ENCODE measurements at places on chromosomes 7 and 10.

DNA sequence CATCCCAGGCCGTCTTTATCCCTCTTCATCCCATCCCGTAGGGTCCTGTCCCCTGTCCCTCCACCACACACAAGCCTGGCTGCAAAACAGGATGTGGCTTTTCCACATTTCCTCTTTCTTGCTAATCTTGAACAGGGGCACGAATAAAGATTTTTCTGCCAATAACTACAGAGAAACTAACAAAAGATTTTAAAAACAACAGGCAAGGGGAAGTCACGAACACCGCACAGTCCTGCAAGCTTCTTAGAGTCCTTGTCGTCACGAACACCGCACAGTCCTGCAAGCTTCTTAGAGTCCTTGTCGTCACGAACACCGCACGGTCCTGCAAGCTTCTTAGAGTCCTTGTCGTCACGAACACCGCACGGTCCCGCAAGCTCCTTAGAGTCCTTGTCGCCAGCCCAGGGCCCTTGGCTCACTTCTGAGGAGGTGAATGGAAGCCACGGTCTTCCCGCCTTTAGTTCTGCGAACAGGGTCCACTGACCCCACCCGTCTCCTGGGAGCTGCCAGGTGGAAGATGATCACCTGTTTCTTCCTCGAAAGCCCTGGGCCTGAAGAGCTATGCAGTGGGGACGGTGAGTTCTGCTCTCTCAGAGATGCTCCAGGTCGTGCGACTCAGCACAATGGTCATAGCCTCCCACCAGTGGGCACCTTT, 10.3 kb upstream of the INSIG1 start:
- no peak for DNase-seq

DNA sequence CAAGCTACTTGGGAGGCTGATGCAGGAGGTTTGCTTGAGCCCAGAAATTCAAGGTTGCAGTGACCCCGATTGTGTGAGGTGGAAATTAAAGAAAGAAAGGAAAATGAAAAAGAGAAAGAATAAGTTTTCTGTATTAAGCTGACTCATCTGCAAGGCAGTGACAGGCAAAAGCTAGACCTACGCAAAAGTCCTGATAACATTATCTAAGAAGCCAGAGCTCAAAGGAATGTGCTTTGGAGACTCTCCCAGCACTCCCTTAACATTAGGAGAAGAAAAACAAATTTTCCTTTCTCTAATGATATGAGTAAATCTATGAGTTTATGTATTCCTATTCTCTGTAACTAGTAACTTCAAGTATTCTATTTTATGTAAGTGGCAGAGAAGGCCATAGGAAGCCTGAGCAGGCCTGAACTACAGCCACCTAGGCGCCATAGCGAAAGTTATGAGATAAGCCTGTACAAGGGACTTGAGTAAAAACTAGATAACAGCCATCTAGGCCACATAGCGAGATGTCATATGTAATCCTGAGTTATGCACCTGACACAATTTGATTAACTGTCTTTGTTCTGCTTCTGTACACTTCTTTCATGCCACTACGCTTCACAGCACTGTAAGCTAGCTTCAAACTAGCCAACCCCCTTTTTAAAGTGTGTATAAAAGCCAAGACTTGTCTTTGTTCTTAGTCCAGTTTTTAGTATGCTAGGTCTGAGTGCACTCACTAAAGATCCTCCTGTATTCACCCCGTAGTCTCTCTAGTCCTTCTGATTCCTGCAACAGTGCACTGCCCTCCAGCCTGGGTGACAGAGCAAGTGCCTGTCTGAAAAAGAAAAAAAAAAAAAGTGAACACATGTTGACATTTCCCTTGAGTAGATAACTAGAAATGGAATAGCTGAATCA, 9.4 kb upstream of the ZWINT start:
- DNase-seq = no peak

- no peak for DNase-seq
Observed at GRCh38 chr10:103855424-103855823, at the start of gene SH3PXD2A. Gene SH3PXD2A, minus strand, starts transcription at chr10:103855576. Its CDS starts 310 bp downstream, at chr10:103855266.

- peak; percentile 64 for DNase-seq
Observed at GRCh38 chr7:1812509-1813393, 142.7 kb downstream of the ELFN1 start.

DNA sequence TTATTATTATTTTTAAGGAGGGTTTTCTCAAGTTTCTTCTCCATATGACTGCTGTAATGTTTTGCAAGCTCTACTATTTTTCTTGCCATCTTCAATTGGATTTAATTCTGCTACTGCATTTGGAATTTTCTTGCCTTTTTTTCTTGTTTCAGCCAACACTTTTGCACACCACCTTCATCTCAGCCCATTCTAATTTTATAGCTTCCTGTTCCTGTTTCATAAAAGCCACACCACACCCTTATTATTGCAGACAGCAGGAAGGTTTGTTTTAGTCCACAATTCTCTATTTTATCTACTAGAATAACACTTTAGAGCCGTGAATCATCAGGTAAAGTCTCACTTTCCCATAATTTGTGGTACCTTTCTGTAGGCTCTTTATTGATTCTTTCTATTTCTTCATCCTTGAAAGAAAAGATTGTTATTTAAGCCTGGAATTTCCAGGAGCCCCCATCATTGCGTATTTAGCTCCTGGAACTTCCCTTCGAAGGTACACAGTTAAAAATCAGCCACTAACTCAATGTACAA, 209.3 kb upstream of the TBX20 start:
- no peak for DNase-seq

- DNase-seq = peak; percentile 42
Observed at GRCh38 chr7:31443457-31443856, 70.4 kb upstream of the ITPRID1 start.

DNA sequence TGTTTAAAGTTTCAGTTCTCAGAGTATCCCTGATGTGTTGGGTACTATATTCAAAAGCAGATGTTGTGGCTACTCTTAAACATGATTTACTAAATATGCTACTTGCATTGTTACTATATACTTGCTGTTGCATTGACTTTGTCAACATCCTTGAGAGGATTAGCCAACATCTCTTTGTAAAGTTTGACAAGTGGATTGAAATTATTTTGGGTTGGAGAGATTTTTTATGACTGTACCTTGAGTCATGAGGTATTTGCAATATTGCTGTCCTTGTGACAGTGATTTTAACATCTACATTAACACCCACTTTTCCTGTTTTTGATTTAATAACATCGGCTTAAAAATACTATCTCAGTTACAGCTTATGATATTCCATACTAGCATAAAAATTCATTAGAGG, 31.9 kb downstream of the MRC1 start:
- no peak for DNase-seq

- DNase-seq = no peak
Observed at GRCh38 chr7:91405092-91405788, 141.0 kb downstream of the FZD1 start.

GRCh38 chr10:86630079-86630478, 24.3 kb upstream of the OPN4 start:
- DNase-seq = no peak

- DNase-seq = no peak
Observed at GRCh38 chr10:71771821-71772617, 1.3 kb downstream of the VSIR start.

DNA sequence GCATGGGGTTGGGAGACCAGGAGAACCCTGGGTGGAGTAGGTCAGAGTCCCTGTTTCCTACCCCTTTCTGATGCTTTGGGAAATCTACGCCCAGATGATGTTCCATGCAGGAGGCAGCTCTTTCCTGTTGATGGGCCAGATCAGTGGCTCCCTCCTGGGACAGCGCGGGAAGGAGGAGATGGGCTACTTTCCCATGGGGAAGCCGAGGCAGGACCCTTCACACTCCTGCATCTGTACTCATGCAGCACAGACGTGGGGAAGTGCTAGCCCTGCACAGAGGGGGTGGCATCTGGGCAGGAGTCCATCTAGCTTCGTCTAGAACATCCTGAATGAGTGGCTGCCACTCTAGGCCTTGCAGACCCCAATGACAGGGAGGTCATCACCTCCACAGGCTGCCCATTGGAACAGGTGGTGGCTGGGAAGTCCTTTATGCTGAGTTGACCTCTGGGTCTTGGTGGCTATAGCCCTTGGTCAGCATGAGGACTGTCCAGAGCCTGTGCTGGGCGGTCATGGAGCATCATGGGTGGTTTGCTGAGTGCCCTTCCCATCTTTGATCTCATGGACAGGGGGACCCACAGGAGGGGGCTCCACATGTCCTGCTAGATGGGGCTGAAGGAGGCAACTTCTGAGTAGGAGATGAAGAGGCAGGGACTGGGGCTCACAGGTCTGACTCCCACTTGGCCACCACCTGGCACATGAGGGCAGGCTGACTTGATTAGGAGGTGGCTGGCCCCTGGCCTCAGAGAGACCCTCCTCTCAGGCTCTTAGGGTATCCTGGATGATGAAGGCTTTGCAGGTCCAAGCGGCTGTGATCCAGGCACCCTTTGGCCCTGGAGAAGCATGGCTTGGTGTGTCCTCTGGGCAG, 24.6 kb downstream of the RAMP3 start:
- DNase-seq = no peak

GRCh38 chr7:149027055-149027454, 1.2 kb downstream of the PDIA4 start:
- peak; percentile 45 for DNase-seq

GRCh38 chr10:129905553-129905952, 58.5 kb downstream of the EBF3 start:
- DNase-seq = no peak

DNA sequence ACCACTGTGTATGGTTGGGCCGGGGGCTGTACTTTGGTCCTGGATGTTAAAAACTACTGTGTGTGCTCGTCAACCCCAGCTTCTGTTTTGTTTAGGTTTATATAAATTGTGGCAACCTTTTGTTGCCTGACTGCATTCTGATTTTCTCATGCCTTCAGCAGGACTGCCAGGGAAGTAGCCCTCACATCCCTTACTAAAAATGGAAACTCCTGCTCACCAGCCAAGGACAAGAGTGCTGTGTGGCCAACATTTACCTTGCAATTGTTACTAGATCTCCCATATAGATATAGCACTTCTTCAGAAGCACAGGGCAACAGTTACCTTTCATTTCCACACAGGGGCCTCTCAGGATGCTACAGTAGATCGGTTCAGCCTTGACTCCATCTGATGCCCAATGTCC, 174.4 kb downstream of the TAX1BP1 start:
- DNase-seq = no peak

DNA sequence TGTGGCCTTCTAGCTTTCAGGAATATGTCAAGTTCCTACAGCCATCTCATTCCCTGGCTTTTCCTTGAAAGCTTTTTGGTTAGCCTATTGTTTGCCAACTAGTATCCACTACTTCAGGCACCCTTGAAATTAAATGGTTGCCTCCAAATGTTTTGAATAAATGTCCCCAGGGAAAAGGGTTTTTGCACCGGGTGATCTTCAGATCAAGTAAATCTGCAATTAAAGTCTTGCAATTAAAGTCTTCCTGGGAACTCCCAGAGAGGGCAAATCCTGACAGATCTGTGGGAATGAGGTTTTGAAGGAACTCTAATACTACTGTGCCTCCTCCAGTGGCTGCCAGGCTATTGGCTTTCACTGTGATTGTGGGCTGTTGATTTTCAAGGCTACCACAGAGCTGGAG, 17.7 kb upstream of the ZNRF2 start:
- no peak for DNase-seq

DNA sequence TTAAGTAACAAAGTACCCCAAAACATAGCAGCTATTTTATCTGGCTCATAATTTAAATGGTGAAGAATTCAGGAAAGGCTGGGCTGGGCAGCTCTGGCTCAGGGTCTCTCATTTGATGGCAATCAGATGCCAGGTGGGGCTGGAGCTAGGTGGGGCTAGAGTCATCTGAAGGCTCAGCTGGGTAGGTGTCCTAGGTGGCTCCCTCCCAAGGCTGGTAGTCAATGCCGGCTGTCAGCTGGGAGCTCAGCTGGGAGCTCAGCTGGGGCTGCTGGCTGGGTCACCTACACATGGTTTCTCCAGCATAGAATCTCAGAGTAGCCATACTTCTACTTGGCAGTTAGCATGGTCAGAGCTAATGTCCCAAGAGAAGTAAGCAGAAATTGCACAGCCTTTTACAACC, 34.1 kb downstream of the OSBPL3 start:
- DNase-seq = no peak

All from GM10248 (cell line).